ENCODE measurements at places on chromosomes 4 and X.

DNA sequence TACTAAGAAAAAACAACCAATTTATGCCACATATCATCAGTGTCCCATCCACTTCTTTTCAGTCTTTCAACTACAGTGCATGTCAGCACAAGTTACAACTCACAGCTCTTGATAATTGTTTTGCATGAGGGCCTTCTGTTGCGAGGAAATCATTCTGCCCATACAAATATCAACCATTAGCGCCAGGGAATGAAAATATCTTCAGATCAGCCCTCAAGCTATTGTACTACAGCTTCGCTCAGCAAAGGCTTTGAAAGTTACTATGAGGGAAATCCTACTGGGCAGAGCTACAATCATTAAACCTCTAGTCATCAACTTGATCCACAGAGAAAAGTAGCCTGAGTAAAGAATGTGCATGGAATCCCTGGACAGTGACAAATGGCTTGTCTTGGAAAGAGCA lies 1023.6 kb upstream of the HS3ST1 start:
- DNase-seq = no peak

- no peak for DNase-seq
Observed at GRCh38 chr4:89158884-89159503, 47.7 kb downstream of the TIGD2 start.

- no peak for DNase-seq
Observed at GRCh38 chr4:105145156-105145902, 1.3 kb upstream of the TET2 start.

DNA sequence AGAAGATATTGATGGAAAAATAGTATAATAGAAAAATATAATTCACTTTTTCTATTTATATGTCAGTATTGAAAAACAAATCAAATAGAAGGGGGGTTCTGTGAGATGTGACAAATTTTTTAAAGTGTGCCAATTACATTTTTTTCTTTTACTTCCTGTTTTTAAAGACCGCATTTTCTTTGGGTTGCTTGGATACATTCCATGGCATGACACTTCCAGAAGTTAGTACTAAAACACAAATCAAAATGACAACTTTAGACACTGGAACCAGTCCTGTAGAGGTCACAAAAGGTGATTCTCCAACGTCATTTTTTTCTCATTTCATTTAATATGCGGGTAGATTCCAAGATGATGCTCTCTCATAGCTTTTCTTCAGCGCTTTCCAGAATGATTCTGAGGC lies 116.2 kb upstream of the GNPDA2 start:
- no peak for DNase-seq

DNA sequence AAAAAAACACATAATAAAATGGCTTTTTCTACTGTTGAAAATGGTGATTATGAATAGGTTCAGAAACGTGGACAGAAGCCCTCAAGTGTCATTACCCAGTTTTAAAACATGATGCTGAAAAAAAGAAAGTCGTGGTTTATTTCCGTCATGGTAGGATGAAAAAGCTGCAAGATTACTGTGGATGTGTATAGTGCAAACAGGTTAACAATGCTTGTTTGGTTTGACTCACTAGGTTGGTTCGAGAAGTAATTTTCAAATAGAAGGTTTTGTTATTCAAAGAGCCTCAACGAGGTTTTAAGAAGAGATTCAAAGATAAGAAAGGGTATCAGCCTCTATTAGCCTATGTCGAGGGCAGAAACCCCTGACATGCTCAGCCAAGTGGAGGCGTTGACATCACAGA lies 2.5 kb upstream of the RXFP1 start:
- no peak for DNase-seq

GRCh38 chr4:4810092-4810774 lies 49.2 kb upstream of the MSX1 start:
- no peak for DNase-seq

GRCh38 chr4:171746418-171746817 lies 66.8 kb upstream of the GALNTL6 start:
- no peak for DNase-seq

DNA sequence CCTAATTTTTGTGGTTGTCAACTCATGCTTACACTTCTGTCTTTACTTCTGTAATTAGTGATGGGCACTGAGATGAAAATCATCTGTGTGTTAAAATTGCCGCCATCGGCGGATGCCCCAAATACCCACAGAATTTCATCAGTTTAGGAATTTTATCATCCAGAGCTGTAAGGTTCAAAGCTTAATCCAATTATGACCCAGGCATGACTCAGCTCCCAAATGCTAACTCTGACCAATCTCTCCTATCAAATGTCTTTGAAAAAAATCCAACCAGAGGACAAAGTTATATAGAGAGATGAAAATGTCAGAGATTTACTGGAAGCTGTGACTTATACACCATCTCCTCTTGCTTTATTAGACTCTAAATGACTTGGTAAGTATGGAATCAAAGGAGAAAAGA lies 1048.7 kb upstream of the PRKX start:
- no peak for DNase-seq

- no peak for DNase-seq
Observed at GRCh38 chr4:108762559-108763225, at the start of gene ETNPPL. TSS of gene ETNPPL (minus strand) at chr4:108763053. CDS start at chr4:108762898, 155 bp downstream.

DNA sequence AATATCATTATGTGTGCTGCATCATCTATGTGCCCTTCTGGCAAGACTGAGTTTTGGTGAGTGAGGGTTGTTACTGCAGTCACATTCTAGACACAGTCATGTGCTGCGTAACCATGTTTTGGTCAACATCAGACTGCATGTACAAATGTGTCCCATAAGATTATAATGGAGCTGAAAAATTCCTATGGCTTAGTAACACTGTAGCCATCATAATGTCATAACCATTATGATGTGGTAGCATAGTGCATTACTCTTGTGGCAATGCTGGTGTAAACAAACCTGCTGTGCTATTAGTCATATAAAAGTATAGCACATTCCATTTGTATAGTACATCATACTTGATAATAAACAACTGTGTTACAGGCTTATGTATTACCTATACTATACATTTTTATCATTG lies 198.1 kb upstream of the NUDT6 start:
- DNase-seq = no peak

DNA sequence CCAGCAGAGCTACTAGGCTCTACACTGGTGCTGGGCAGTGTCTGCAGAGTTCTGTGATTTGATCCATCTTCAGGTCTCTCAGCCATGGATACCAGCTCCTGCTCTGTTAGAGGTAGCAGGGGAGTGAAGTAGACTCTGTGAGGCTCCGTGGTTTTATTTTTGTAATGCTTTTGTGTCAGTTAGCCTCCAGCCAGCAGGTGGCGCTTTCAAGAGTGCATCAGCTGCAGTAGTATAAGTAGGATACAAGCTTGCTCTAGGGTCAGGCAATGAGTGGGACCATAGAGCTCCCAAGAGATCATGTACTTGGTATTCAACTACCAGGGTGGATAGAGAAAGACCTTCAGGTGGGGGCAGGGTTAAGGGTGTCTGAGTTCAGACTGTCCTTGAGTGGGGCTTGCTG lies 362.5 kb upstream of the TRAM1L1 start:
- no peak for DNase-seq

- no peak for DNase-seq
Observed at GRCh38 chrX:119094819-119095218, 22.0 kb downstream of the CT47C1 start.

DNA sequence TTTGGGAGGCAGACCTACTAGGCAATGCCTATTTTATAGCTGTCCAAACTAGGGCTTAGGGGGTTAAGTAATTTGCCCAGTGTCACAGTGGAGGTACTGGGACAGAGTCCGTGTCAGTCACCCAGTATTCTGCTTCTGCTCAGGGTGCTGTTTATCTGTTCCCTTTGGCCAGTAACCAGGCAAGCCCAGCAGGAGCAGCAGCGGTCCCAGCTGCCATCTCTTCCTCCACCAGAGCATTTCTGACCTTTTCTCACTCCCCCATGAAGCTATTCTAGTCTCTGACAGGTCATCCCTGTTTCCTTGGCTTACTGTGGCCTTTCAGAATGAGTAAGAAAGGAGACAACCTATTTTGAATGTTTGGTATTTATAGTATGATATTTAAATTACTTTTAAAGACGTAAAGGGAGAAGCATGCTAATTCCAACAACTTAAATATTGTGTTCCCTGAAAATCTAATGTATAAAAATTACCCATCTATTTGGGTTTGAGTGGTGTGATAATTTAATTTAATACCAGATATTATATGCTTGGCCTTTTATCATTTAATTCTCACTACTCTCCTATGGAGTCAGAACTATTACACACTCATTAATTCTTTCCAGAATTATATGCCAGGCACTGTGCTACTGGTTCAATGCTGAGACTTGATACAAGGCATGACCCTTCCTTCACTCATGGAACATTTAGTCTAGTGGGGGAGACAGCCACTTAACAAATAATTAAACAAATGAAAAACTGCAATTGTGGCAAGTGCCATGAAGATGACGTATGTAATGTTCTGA lies 60.6 kb downstream of the RPS6KA3 start:
- DNase-seq = no peak

DNA sequence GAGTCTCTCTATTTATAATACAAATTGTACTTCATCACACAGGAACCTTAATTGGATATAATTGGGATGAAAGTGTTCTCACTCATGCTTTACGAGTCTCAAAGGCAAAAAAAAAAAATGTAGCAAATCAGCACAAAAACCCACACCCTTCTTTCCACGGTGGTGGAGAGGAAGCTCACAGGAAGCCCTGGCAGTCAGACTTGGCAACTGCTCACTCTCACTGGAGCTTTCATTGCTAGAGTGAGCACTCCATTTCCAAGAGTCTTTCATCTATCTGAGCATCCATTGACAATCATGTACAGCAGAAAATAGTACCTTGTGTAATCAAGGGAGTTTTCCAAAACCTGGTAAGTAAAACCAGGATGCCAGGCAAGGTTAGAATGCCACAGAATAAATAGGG lies 2159.4 kb upstream of the AGA start:
- no peak for DNase-seq

DNA sequence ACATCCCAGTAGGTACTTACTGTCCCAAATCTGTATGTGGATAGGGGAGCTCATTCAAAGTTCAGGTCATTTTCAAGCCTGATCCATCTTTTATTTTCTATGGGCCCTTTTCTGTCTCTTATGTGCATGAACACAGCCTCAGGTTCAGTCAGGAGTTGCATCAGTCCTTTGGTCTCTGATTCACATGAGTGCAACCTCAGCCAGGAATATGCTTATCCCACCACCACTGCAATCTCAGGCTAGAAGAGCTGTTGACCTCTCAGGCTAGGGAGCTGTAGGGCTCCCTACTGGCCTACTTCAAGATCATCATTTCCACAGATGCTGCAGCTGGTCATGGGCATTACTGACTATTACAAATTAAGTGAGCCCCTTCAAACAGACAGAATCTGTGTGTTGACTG lies 27.2 kb downstream of the AASDH start:
- no peak for DNase-seq

DNA sequence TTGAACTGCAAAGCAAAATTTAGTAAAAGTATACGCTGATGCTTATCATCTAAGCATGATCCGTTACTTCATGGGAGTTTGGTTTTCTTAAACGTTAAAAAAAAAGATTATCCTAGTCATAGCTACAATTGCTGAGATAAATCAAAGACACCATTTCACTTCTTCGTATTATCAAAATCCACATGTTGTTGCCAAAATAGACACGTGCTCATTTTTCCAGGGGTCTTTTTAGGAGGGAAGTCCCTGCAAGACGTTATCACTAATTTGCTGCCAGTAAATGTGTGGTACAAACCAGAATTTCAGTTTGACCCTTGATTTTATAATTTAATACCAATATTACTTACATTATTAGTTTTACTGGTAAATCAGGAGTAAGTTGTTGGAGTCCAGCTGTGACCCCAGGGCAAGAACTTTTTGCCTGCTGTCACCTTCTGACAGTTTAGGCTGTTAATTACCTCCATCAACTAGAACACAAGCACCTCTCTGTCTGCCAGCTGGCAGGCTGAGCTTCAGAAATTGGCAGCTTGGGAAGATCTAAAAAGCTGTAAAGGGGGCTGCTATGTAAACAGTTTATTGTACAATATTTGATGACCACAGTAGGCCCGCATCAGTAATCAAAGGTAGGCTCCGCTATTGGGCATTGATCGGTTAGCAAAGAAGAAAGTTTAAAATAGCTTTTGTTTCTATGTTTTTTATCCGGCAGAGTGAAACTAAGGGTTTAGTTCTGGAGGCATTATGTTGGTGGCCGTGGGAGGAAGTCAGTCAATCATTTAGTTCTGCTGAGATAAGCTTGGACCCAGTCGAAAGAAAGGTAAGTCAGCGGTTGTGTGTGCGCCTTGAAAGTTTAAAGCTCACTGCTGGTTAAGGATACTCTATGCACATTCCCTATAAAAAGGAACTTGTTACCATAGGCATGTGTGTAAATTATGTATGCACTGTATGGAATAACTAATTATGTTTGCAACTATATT lies 196.4 kb downstream of the FBXO8 start:
- no peak for DNase-seq

GRCh38 chr4:6988016-6988715 lies 55.0 kb upstream of the TADA2B start:
- DNase-seq = no peak

DNA sequence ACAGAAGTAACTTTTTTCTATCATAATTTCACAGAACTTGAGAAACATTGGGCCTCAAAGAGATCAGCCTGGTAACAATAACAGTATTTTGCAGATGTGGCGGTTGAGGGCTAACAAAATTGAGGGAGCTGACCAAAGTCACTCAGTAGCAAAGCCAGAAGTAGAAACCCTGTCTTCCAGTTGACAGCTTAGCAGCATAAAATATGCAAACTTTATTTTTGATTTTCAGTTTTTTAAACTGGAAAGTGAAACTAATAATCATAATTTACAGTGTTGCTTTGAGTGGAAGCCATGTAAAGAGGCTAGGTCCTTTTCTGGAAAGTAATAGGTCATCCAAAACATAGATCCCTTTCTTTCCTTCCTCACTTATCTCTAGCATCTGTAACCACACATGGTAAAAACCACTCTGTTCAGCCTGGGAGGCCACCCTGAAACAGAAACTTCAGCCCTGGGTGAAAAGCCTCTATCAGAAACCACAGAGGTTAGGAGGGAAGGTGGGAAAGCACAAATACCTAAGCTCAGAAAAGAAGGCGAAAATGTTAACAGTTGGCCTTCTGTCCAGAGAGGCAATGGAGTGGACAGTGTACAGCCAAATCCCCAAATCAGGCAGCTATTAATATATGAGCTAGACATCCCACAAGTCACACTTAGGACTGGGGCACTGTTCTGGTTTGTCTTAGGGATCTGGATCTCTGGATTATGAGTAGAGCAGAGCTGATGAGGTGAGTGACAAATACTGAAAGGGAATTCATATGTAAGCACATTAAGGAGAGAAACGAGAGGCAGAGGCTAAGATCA lies 61.1 kb upstream of the ARSJ start:
- no peak for DNase-seq

DNA sequence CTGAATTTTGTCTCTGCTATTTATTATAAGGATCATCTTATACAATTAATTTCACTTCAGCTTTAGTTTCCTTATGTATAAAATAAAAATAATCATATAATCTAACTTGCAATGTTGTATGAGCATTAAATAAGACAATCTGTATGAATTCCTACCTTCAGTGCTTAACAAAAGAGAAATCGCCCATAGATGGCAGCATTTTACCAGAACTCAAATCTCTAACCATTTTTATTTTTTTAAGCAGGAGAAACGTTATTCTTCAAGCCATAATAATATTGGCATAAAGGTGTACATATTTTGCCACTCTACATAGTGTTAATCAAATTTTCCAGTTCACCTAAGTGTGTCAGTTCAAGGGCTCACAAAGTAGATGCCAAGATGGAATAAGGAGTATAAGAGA lies 78.8 kb downstream of the TMEM47 start:
- no peak for DNase-seq

- DNase-seq = no peak
Observed at GRCh38 chr4:163744861-163745260, 250.4 kb downstream of the TMA16 start.
